ENCODE measurements at places on chromosomes 4 and X.

DNA sequence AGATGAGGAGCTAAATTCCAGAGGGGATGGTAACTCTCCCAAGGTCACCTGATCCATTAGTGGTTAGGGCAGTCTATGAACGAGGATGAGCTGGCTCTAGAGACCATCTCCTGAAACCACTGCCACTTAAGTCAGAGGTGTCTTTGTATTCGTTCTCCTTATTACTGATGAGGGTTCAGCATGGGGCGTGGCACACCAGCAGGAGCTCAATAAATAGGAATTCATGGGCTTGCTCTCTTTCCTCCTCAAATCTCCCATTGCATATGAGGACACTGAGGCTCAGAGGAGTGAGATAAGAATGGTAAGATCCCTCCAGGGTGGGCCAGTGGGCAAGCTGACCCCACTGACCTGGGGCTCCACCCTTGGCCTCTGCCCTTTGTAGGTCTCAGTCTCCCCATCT is 1.7 kb upstream of the GATA1 start:
- DNase-seq, result no peak

DNA sequence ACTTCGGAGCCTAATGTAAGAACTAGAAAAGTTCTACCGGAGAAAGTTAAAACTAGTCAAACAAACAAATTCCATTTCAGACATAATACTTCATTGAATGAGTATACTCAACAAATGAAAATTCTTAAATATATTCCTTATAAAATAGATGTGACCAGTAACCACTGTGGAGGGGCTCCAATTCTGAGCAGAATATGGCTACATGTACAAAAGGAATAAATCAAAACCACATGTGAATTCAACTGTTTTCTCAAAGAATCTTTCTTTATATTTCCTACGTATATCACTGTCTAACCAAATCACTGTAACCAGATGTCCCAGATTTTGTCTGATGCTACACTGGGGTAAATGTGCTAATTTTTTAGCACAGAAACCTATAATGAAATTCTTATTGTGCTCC is 49.0 kb downstream of the HTN1 start:
- DNase-seq, result no peak

- DNase-seq, result no peak
These were observed 515.0 kb downstream of the CFAP47 start for GRCh38 chrX:36434522-36434921.

DNA sequence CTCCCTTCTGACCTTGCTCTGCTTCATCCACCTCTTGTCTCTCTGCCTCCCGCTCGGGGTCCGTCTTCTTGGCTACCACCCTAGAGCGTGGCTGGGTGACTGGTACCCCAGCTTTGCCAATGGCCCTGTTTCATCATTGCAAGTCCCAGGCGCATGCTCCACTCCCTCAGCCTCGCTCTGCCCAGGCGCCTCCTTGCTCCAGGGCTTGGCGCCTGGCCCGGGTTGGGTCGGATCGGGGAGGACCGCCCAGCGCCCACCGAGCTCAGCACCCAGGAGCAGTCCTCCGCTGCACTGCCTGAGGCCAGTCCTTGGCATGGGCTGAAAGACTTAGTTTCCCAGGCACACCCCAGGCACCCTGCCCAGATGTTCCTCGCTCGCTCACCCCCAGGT is 577 bp downstream of the BGN start:
- no peak for DNase-seq

DNA sequence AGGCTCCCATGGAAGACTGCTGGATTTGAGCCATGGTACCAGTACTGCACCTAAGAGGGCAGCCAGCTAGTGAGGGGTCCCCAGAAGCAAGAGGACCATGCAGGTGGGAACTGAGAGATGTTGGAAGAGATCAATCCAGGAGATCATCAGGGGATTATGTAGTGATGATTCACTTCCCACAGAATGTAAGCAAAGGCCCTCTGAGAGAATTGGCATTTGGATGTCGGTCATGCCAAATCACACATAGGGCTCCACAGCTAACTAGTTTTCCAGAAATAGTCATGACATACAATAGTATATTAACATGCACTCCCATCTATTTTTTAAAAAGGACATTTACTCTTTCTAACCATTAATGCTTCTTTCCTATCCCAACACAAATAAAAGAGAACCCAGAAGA is 112.5 kb downstream of the RASGEF1B start:
- peak; percentile 37 for DNase-seq

GRCh38 chr4:126890994-126891393 is 741.8 kb upstream of the INTU start:
- peak; percentile 17 for DNase-seq

DNA sequence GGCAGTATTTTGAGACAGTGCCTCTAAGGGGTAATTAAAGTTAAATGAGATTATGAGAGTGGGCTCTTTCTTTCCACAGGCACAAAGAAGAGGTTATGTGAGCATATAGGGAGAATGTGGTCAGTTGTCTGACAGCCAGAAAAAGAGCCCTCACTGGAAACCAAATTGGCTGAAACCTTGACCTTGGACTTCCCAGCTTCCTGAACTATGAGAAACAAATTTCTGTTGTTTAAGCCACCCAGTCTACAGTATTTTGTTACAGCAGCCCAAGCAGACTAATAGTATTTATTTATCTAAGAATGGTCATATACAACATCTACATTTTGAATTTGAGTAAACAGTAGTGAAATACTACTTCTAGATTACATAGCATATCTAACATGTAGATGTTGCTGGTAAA is 473.8 kb downstream of the IL15 start:
- no peak for DNase-seq

GRCh38 chr4:145799223-145799622 is 119.3 kb downstream of the C4orf51 start:
- no peak for DNase-seq

GRCh38 chrX:14903891-14904290 is 30.7 kb downstream of the MOSPD2 start:
- DNase-seq, result no peak

DNA sequence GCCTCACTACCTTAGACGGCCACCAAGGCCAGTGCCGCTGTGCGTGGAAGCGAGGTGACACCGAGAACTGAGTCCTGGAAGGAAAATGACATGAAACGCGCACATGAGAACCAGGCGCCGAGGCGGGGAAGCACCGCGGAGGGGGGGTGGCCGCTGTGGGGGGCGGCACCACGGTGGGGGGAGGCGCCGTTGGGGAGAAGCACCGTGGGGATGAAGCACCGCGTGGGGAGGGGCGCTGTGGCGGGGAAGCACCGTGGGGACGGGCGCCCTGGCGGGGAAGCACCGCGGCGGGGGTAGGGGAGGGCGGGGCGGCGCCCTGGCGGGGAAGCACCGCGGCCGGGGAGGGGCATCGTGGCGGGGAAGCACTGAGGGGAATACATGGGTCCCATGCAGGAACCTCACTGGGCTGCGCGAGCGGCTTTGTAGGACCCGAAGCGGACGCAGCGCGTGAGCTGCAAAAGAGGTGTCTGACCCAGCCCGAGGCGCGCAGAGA is 28.0 kb downstream of the PPP2R3B start:
- DNase-seq, result no peak

DNA sequence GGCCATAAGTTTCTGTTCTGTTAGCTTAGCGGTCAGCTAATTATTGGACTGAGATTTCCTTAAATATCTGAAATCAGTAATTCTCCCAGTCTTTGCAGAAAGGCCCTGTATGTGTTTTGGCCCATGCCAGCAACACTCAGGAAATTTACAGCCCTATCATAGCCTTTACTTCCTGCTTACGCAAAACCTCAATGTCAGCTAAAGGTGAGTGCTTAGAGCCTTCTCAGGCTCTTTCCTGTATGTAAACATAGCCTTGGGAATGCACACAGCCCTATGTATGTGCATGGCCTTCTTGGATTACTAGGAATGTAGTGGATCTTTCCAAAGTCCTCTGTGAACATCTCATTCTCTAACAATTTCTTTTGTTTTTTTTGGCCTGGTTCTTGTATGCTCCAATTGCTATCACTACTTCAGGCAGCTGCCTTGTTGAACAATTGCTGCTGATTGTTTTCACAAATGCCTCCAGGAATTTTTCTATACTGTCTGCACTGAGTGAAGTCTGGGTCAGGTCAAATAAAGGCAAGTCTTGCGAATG is 200.0 kb downstream of the PPP1R2C start:
- DNase-seq, result no peak

- no peak for DNase-seq
These were observed 123.2 kb upstream of the GC start for GRCh38 chr4:71907071-71907470.

DNA sequence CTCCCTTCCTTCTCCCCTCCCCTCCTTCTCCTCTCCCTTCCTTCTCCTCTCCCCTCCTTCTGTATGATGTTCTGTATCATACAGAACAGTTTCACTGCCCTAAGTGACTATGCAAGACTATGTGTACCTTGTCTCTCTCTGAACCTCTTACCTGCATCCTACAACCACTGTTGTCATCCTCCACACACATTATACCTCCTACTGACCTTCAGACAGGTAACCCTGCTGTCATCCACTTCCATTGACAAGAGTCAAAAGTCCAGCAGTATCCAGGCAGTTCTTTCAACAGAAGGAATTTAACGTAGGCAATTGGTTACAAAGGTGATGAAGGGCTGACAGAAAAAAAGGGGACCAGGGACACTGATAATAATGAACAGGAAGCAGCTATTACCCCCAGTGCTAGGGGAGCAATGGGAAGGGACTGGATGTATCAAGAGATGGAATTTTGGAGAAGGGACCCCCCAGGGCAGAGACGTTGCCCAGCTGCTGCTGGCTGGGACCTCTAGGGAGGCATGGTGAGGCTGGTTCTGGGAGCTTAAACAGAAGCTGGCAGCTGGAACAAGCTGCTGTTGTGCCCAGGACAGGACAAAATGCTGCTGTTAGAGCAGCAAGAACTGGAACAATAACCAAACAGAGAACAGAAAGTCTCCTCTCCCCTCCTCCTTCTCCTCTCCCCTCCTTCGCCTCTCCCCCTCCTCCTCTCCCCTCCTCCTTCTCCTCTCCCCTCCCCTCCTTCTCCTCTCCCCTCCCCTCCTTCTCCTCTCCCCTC is 84.7 kb downstream of the DCTD start:
- no peak for DNase-seq

DNA sequence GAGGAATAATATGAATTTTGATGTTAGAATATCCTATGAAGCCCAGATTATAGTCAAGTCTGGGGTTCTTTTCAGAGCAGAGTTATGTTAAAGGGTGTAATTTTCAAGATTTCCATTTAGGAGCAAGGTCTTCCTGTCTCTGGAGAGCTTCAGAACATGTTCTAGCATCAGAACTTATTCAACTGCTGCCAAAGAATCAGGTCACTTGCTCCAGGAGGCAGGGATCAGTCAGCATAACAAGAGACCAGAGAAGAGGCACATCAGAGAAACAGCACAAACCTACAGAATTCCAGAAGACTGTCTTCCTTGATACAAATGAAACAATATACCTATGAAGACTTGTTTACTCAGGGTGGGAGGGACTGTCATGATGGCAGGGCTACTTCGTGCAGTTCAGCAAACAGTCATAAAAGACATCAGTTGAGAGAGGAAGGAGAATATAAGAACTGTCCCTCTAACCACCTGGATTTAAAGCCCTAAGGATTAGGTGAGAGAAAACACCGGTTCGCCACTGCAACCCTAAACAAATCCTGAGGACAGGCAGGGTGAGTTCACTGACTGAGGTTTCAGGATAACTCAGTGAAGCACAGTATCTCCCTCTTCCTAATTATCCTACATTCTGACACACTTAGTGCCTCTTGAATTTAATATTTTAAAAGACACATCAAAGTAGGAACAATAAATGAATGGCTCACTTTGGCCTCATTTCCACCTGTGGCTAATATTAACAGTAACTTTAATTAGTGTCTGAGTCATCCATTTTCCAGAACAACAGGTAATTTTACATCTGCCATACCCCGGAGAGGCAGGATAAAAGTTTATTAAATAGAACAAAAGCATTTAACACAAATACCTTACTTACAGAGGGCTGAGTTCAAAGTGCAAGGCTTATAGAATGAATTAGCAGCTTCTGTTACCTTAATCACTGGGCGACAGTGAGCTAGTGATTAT is 93.0 kb downstream of the HDAC8 start:
- no peak for DNase-seq

GRCh38 chrX:1537031-1537715 is at the start of gene P2RY8:
TSS of gene P2RY8 (minus strand) at chrX:1537185. CDS start at chrX:1466558, 70,627 bp downstream.
- no peak for DNase-seq

DNA sequence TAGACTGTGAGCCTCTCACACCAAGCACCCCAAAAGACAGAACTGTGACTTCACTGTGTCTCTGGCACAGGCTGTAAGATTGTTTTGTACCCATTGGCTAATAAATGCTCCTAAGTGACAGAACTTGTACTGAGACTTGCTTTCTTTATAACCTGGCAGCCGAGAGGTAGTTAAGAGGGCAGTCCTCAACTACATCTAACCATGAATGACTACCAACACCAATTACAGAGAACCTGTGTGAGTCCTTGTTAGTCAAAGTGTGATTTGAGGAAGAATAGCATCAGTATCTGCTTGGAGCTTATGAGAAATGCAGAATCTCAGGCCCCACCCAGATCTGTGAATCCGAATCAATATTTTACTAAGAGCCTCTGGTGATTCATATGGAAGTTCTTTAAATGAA is 154.0 kb upstream of the FTHL17 start:
- no peak for DNase-seq

GRCh38 chr4:153344131-153345011 is at the start of gene MND1:
TSS of gene MND1 (plus strand) at chr4:153344688. CDS start at chr4:153344738, 50 bp downstream.
- DNase-seq, result peak; percentile 68

GRCh38 chr4:53557669-53558064 is 33.6 kb downstream of the LNX1 start:
- DNase-seq, result no peak

DNA sequence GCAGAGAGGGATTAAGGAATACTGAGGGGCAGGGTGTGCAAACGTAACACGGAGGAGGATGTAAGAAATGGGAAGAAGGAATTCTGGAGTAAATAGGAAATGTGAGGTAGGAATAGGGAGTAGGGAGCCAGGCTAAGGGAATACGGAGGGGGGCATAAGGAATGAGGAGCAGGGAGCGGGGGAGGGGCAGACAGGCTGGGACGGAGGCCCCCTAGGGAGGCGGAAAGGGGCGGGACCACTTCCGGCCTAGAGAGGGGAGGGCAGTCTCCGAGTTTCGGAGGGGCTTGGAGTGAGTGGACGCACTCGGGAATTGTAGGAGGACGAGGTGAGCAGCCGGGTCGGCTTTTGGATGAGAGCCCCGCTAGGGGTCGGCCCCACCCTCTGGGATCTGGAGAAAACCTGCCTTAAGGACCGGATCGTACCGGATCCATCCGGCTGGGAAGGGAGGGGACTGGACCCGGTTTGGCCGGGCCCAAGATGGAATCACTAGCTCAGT is 612 bp downstream of the MAGED2 start:
- DNase-seq, result peak; percentile 16

DNA sequence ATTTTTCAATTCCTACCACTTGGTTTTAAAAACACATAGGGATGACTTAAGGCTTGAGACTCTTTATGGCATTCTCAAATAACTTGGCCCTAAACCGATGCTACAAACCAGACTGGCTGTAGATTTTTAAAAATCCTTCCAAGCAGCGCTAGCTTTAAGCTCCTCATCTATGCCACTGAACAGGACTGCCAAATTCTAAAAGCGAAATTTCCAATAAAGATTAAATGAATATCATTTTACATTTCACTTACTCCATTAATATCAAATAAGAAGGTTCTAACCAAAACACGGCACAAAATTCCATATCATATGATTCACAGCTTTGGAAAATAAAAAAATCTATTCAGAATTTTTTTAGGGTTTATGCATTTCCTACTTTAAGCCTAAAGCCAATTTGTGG is 134.2 kb downstream of the FANCB start:
- no peak for DNase-seq

GRCh38 chr4:6327220-6327917 is 57.7 kb downstream of the WFS1 start:
- DNase-seq, result peak; percentile 31

All from HCEC 1CT (cell line).